ENCODE measurements at places on chromosomes 1 and 21.

DNA sequence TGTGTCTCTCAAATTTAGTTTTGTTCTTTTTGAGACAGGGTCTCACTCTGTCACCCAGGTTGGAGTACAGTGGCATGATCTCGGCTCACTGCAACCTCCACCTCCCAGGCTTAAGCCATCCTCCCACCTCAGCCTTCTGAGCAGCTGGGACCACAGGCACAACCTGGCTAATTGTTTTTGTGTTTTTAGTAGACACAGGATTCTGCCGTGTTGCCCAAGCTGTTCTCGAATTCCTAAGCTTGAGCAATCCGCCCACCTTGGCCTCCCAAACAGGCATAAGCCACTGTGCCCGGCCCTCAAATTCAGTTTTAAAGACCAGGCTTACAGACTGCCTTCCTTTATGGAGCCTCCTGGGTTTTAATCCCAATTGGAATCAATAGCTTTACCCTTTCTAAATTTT is 83.7 kb upstream of the SELENON start:
- no peak for DNase-seq

DNA sequence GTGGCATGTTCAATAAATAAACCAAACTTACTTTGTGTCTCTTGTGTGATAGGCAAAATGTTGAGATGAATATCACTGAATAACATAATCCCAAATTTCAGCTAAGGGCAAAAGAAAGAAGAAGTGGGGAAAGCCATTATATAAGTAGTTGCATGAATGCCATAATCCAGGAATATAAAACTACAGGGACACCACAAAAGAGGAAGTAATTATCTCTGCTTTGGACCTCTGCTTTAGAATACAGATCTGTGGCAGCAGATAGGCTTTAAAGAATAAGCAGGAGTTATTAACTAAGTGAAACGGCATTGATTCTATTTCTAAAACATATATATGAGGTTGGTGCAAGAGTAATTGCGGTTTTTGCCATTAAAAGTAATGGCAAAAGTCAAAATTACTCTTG is 288.5 kb upstream of the SNX7 start:
- no peak for DNase-seq

DNA sequence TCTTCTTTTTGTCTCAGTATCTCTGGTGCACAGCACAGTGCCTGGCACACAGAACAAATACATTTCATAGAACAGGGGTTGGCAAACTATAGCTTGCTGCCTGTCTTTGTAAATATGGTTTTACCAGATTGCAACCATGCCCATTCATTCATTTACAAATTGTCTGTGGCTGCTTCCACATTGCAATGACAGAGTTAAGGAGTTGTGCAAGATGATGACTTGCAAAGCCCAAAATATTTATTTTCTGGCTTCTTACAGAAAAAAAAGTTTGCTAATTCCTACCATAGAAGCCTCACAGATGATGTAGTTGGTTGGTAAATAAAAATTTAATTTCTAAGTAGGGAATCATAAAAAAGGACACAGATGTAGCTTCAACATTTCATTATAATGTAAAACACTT is 11.2 kb upstream of the HMGB4 start:
- no peak for DNase-seq

GRCh38 chr1:212157252-212157651 is 121.7 kb downstream of the DTL start:
- no peak for DNase-seq

GRCh38 chr21:27257908-27258556 is 291.1 kb upstream of the ADAMTS5 start:
- DNase-seq: no peak

Data from CMK (cell line).